ENCODE measurements at places on chromosomes 2 and 18. TPM values are rescaled to one million over a fixed set of nuclear protein-coding genes. Genes with fewer than 3 reads are reported as not detected.

ACVR1C gene
- total RNA-seq = 0.61 TPM

MC5R gene
- 0.22 TPM for total RNA-seq

POTEI gene
- 0.59 TPM for total RNA-seq

DNA sequence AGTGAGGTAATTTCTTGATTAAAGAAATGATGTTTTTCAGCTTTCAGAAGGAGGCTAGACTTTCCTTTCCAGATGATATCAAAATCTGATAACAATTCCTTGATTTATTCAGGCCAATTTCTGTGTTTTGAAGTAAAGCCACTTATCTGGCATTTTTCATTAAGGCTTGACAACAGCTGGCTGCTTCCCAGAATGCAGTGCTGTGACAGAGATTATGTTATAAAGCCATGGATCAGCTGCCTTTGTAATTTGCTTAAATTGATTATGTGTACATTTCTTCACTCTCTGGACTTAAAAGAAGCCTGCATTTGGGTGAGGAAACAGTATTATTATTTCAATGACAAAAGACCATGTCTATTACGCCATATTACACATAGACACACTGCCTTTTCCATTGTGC is 136.0 kb downstream of the PLCL1 start:
- no peak for DNase-seq

- no peak for DNase-seq
These were observed 620.0 kb upstream of the SLC39A10 start for GRCh38 chr2:195037045-195037444.

DNA sequence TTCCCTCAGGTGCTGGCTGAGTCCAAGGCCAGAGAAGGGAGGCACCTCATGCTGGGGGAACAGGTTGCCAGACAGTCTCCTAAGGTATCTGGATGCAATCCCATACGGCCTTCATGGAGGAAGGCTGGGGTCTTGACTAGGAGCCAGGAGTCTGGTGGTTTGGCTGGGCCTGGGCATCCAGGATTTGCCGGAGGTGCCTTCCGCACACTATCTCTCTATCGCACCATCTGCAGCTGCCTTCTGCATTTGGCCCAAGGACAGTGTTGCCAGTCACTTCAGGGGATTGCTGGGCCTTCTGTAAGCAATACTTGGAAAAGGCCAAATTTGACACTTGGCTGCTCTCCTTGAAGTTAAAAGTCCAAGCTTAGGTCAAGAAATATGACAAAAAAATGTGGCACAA is 327.2 kb downstream of the EN1 start:
- peak; percentile 12 for DNase-seq

- peak; percentile 85 for DNase-seq
These were observed 854.3 kb upstream of the ACVR2A start for GRCh38 chr2:146990311-146991054.

All from spinal cord (tissue), 10 donors.